ENCODE measurements at places on chromosomes 5 and 9.

DNA sequence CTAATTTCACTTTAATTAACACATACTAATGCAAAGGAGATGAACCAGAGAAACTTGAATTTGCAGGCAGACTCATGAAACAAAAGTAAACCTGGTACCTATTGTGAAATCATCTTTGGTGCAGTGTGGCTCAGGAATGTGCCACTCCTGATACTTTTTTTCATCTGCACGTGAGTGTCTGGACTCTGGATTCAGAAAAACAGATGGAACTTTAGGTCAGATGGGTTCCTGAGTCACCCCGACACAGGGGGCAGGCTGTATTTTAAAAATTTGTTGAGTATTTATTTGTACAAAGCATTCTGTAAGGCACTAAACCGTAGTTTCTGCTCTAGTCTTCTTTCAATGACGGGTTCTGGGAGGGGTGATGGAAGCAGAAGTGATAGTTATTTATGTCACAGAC is 52.2 kb upstream of the TUT7 start:
- DNase-seq = peak; percentile 80

DNA sequence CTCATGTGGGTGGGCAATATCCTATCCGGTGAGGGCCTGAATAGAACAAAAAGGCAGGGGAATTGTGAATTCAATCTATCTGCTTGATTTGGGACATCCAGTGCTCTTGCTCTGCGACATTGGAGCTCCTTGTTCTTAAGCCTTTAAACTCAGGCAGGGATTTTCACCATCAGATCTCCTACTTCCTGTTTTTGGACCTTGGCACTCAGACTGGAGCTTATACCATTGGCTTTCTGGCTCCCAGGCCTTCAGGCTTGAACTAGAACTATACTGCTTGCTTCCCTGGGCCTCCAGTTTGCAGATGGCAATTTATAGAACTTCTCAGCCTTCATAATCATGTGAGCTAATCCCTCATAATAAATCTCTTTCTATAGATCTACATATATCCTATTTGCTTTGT is 134.3 kb upstream of the CLINT1 start:
- no peak for DNase-seq

DNA sequence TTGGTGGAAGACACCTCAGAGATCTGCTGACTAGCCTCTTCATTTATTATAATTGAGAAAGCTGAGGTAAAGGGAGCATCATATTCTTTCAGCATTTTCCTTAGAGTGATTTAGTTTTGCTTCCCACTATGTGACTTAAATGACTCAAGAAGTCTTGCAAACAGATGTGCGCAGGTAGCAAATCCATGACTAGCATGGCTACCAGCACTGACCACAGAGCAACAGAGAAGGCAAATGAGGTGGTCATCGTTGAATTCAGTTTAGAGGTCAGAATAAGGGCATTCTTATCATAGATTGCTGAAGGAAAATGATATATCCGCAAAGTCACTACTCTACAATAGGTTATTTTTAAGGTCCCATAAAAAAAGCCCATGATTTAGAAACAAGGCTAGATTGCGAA is 162.2 kb downstream of the PIK3R1 start:
- DNase-seq = no peak

- no peak for DNase-seq
These were observed 170.0 kb downstream of the NTRK2 start for GRCh38 chr9:84839541-84839940.

DNA sequence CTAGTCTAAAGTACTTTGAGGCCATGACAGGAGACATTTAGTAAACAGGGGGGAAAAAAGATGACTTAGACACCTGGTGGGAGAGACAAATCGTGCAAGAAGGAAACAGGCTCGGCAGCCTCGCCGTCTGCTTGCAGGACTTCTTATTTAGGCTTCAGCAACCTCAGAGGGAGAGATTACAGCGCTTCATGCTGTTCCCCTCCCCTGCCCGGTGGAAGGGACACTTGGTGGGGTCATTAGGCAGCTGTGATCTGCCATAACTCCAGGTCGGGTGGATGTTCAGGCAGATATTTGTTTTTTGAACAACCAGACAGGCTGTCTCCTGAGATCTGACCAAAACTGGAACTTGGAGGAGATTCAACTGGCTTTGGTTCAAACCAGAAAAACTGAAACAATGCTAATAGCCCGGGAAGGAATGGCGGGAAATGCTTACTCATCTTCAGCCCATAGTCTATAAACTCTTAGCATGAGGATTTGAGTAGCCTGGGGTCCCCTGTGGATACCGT is 38.1 kb upstream of the CD180 start:
- peak; percentile 50 for DNase-seq

DNA sequence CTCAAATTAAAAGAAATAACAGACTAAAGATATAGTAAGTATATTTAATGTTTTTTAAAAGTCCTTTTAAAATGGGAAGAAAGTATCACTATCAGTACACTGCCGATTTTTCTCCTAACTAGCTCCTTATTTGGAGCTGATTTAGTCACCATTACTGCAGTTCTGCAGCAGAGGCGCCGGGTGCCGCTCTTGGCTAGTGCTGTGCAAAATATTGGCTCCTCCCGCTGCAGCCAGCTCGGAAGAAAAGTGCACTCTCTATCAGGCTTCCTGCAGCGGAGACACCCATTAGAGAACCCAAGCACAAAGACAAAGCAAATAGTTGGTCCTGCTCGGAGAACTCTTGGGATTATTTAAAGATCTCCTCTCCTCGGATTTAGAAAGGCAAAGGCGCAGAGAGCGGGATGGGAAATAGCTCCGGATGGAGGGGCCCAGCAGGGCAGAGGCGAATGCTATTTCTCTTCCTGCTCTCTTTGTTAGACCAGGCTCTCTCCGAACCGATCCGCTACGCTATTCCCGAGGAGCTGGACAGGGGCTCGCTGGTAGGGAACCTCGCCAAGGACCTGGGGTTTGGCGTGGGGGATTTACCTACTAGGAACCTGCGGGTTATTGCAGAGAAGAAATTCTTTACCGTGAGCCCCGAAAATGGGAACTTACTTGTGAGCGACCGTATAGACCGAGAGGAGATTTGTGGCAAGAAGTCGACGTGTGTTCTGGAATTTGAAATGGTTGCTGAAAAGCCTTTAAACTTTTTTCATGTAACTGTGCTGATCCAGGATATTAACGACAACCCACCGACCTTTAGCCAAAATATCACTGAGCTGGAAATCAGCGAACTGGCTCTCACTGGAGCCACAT is at the start of gene PCDHGB3:
PCDHGB3 (plus strand) TSS at position 249 of the 855 bp plus-strand sequence; CDS start at position 402, 153 bp downstream.
- DNase-seq = peak; percentile 77

DNA sequence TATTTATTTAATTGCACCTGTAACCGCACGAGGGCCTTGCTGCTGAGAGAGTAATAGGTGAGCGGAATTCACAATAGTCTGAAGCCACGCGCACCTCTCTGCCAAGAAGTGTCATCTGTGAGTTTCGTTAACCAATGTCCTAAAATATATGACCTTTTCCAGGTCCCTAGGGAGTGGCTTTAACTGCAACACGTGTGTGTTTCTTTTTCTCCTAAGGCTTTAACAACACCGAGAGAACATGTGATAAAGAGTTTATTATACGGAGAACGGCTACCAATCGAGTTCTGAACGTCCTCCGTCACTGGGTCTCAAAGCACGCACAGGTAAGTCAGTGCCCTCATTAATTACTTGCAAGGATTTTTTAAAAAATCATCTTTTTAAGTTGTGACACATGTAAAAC is 53.2 kb upstream of the CKMT2 start:
- DNase-seq = no peak

- DNase-seq = no peak
These were observed 179.7 kb upstream of the HAPLN1 start for GRCh38 chr5:83900306-83900705.

- DNase-seq = no peak
These were observed 27.3 kb upstream of the GFPT2 start for GRCh38 chr5:180380441-180380840.

DNA sequence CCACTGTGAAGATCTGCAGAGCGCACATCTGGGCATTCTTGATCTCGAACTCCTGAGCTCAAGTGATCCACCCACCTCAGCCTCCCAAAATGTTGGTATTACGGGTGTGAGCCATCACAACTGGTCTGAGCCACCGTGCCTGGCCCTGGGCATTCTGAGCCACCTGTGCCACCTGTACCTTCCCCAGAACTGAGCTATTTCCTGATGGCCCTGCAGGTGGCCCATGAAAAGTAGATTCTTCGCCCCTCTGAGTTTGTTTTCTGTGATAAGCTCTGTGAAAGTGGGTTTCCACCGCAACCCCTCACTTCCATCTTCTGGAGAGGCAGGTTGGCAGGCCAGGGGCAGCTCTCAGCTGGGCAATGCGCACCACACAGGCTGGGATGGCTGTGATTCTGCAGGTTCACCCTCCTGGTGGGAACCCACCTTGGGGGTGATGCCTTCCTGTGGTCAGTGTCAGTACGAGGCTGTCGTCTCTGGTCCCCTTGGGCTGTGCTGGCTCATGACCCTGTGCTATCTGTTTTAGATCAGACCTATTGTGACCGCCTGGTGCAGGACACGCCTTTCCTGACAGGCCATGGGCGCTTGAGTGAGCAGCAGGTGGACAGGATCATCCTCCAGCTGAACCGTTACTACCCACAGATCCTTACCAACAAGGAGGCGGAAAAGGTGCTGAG is 11.3 kb downstream of the CARD19 start:
- no peak for DNase-seq

GRCh38 chr5:62982348-62982747 is 403.7 kb downstream of the LRRC70 start:
- no peak for DNase-seq

DNA sequence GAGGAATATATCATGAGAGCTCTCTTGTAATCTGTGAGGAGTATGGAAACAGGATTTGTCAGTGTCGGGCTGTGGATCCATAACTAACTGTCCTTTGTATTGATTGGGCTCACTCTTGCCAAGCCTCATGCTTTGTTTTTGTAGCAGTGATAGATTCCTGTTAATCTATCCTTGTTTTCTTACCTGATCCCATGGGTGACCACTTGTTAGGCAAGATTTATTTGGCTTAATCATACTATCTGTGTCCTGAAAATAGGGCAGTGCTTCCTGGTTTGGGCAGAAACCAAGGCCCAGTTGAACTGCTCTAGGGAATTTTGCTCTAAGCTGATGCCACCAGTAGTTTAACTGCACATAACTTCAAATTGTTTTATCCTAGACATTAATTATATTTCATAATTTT is 6.1 kb downstream of the NDFIP1 start:
- no peak for DNase-seq

DNA sequence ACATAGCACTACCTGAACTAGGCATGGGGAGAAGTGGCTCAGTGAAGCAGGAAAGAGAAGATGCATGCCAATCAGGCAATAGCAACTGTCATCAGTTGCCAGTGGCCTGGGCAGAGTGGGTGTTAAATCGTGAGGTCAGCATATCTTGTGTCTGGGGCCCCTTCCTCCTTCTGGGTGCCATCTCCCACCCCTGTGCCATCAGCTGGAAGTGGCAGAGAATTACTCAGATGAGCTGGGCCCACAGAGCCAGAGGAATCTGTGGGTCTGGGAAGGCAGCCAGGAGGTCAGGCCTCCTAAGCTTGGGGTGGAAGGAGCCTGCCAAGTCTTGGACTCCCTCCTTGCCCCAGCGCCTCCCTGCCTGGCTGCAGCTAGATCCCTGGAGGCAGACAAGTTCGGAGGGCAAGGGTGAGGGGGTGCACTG is 66.5 kb downstream of the GALNT12 start:
- peak; percentile 39 for DNase-seq

GRCh38 chr9:135080286-135081263 is 6.9 kb upstream of the OLFM1 start:
- no peak for DNase-seq

GRCh38 chr5:143159031-143159430 is 244.5 kb downstream of the NR3C1 start:
- no peak for DNase-seq

- no peak for DNase-seq
These were observed 1793.8 kb upstream of the WWC1 start for GRCh38 chr5:166497496-166498104.

Data from HCEC 1CT (cell line).